ENCODE measurements at places on chromosomes 12 and 14.

GRCh38 chr12:113422030-113422885, at the start of gene SDSL:
TSS of gene SDSL (plus strand) at chr12:113422380. CDS start at chr12:113427983, 5,603 bp downstream.
- DNase-seq: peak; percentile 73

GRCh38 chr12:49868952-49869815, 26.3 kb upstream of the BCDIN3D start:
- DNase-seq: peak; percentile 95

GRCh38 chr12:38152816-38153736, 163.5 kb upstream of the ALG10B start:
- DNase-seq: no peak

DNA sequence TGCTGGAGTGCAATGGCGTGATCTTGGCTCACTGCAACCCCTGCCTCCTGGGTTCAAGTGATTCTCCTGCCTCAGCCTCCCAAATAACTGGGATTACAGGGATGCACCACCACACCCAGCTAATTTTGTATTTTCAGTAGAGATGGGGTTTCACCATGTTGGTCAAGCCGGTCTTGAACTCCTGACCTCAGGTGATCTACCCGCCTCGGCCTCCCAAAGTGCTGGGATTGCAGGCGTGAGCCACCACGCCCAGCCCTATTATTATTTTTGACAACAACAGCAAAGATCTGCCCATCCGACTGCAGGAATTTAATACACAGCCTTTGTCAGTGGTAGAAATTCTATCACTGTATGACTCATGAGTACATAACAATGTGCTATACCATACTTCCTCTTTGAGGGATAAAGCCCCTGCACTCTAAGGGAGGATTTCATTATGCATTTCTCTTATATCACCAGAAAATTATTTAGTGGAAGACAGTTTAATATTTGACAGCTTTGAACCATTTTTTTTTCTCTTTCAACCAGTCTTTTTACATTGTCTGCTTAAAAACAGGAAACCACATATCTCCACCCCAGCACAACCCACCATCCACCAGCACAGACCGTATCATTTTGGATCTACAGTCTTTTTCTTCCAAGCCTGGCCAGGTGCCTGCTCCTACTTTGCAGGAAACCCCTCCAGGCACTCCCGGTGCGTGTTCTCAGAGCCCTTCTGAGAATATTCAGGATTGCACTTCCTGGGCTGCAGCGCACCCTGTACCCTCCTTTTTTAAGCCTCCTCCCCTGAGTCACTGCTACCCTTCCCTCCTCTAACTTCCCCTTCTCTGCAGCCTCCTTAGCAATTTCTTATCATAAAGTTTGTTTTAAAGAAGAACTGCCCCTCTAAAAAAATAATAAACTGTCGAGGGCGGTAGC, 594 bp downstream of the ARHGDIB start:
- DNase-seq: no peak

- DNase-seq: no peak
Observed at GRCh38 chr12:96829354-96829753, 77.7 kb upstream of the NEDD1 start.

DNA sequence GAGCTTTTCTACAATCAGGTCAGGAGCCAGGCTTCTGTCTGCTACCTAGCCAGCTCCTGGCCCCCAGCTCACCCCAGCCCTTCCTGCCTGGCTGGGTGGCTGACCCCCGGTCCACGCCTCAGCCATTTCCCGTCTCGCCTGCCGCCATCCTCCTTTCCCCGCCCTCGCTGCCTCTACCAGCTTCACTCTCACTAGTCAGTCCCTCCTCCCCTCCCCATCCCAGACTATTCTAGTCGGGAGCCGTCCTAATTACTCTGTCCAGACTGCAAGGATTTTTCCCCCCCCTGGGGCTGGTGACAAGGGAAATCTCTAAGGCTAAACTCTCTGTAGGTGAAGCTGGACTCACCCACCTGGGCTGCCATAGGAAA, 825 bp downstream of the DHH start:
- DNase-seq: peak; percentile 46

DNA sequence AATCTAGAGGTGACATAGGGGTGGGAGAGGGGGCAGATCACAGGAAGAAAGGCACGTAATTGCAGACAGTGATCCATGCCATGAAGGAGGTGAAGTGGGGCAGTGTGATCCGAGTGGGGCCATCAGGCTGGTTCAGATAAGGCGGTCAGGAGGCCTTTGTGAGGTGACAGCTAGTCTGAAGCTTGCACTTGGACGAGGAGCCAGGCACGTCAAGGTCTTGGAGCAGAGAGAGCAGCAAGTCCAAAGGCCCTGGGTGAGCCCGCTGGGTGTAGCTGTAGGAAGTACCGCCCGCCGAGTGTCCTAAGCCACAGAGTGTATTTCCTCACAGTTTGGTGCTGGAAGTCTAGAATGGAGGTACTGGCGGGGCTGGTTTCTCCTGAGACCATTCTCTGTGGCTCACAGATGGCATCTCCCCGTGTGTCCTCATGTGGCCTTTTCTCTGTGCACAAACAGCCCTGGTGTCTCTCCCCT, 23.6 kb downstream of the RHOF start:
- DNase-seq: no peak
